ENCODE measurements at places on chromosomes 13 and 19.

- DNase-seq = no peak
These were observed 1.3 kb downstream of the SIRT6 start for GRCh38 chr19:4181053-4181508.

GRCh38 chr13:25819856-25820530 lies 231.8 kb downstream of the SHISA2 start:
- DNase-seq = no peak

DNA sequence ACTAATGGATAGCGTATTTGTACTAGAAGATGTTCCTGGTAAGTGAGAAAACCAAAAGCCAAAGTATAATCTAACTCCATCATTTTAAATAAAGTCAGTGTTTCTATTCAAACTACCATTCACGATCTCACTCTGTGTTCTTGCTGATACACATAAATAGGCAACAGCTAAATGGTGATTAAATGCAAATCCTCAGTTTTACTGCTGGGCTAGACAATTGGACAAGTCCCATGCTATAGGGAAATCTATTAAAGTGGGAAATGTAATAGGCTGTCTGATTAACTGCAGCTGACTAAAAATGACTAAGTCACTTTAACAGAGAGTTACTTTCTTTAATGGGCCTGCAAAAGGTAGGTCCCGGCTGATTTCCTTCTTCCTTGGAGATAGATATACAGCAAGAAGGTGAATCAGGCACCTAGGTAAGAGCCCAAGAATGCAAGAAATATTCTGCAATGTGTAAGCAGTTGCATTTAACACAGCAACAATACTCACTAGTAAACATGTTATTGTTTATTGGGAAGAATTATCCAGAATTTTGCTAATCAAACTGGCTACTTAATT lies 298.4 kb downstream of the SLITRK6 start:
- DNase-seq = no peak

DNA sequence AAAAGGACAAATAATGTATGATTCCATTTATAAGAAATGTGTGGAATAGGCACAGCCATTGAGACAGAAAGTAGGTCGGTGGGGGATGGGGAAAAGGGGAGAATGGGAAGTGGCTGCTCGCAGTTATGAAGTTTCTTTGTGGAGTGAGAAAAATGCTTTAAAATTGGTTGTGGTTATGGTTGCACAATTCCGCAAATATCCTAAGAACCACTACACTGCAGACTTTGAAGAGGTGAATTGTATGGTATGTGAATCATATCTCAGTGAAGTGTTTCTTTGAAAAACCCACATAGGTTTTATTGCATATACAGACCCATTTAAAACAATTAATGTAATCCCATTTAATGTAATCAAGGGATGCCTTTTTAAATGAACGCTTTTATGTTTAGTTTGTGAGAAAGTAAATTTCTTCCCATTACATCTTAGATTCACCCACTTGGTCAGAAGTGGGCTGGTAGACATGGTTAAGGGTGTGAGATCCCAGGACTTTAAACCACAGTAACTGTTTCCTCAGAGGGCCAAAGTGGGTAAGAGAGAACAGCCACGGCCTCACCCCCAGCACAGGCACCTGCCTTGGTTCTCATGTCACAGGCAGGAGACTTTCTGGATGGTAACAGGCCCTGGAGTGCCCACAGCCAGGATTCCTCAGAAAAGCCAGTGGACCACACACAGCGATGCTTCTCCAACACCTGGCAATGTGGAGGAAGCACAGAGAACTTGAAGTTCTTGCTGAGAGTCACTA lies 119.3 kb upstream of the GJB6 start:
- DNase-seq = no peak

DNA sequence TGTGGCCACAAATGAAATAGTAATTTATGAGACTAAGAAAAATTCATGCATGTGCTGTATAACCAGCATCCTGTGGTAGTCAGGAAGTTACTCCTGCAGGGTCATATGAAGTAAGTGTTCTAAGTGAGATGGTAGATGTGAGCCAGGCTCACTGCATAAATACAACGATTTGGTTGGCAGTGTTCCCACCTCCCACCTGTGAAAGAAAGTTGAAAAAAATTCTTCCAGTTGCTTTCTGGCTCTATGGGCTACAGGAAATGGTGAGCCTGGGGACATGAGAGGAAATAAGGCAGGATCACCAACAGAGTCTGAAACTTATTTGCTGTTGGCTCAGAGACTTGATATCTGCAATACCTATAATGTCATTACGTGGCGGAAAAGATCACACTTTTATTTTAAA lies 301.7 kb upstream of the SPRY2 start:
- DNase-seq = no peak

- peak; percentile 9 for DNase-seq
These were observed 467.3 kb downstream of the TSHZ3 start for GRCh38 chr19:30881930-30882329.

- no peak for DNase-seq
These were observed 3.3 kb downstream of the SIX5 start for GRCh38 chr19:45765702-45766295.

Data from NK-92 treated with Interleukin-12 subunit alpha and Interleukin-12 subunit beta, amount 100 ng/mL, for 24 hours (cell line).